ENCODE measurements at places on chromosomes 11 and 22.

DNA sequence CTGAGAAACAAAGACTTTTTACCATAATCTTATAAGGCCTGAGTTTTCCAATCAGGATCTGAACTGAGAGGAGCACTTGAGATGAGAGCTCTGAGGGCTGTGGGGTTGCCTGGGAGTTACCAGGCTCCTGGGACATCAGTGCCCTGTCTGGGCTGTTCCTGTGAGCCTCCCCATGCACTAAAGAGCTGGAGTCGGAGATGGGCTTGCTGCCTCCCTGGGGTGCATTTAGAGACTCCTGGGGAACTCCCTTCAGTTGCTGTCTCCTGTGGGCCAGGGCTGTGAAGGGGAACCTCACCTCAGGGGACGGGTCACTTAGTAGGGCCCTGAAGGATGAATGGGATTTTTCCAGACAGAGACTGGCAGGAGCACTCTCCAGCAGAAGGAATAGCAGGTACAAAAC is 33.3 kb downstream of the KCNC1 start:
- no peak for DNase-seq

GRCh38 chr11:71238285-71238875 is 14.0 kb downstream of the SHANK2 start:
- DNase-seq: no peak

- no peak for DNase-seq
Measured at GRCh38 chr11:30573951-30574350, 12.2 kb downstream of the MPPED2 start.

DNA sequence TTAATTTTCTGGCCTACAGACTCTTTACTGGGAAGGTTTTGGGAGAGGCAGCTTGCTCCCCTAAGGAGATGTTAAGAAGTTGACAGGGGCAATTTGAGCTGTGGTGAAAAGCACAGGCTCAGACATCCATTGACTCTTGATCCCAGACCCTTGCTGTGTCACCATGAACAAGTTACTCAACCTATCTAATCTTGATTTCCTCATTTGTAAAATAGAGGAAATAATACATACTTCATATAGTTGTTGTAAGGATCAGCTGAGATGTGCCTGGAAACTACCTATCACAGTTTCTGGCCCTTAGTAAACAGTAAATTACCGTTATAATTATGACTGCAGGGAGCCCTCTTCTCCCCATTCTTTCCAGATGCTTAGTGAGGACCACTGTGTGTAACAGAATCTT is 16.6 kb upstream of the SCGB1D4 start:
- DNase-seq: no peak

DNA sequence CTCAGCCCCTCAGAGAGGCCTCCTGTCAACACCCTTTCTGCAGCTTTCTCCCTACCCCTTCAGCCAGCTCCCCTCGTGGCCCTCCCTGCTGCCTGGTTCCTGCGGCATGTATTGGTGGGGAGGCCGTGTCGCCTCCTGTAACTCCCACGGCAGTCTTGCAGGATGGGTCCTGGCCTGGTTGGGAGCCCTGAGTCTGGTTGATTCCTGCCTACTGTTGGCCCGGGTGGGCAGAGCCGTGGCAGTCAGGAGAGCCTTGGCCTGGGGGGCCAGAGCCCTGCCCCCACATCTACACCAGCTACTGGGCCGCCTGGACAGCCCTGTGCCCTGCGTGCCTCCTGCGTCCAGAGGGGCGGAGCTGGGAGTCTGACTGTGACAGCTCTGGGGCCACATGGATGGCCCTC is 30.3 kb upstream of the GRAMD4 start:
- DNase-seq: no peak
